Stimulated activated CD8-positive, alpha-beta memory T cell treated with anti-CD3 and anti-CD28 coated beads, Interleukin-7, amount 100 ng/mL, for 1 hour (primary cell): ENCODE measurements at places on chromosomes 5 and 9.

GRCh38 chr5:85453026-85453349 lies 1068.3 kb upstream of the EDIL3 start:
- no peak for DNase-seq

DNA sequence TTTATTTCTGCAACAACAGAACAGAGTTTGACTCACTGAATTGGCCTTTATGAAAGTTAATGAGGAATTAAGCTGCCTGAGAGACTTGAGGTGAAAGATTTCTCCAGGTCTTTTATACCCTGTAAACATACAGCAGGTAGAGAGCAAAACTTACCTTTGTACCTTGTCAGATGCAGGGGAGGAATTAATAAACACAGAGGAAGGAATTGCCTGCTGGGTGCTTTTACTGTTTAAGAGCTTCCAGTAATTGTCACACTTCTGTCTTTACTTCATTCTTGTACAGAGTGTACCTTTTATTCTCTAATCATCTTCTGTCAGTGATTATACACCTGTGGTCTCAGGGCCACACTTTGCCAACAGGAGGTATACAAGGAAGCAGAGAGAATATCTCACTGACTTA lies 94.0 kb upstream of the GRIN3A start:
- DNase-seq, result no peak

GRCh38 chr5:78162253-78162862 lies 132.1 kb downstream of the AP3B1 start:
- DNase-seq, result no peak

GRCh38 chr9:95088421-95089161 lies 228.9 kb downstream of the FANCC start:
- DNase-seq, result no peak

DNA sequence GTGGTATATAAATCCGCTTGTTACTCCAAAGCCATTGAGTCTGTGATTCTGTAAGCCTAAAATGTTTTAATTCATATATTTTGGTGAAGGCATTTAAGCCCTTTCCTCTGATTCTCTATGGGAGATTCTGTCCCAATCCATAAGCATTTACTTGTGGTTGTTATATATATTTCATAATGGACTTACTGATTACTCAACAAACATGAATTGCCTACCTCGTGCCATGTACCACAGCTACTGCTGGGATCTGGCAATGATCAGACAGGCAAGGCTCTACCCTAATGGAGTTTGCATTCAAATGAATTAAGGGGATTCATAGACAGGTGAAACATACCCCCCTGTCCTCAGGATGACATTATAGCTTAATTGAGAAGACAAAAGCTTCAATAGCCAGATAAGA lies 54.5 kb downstream of the C9orf152 start:
- DNase-seq, result no peak

- DNase-seq, result no peak
Observed at GRCh38 chr5:89418407-89419085, 535.6 kb upstream of the MEF2C start.

- DNase-seq, result no peak
Observed at GRCh38 chr9:100375658-100376057, 22.9 kb upstream of the TEX10 start.

DNA sequence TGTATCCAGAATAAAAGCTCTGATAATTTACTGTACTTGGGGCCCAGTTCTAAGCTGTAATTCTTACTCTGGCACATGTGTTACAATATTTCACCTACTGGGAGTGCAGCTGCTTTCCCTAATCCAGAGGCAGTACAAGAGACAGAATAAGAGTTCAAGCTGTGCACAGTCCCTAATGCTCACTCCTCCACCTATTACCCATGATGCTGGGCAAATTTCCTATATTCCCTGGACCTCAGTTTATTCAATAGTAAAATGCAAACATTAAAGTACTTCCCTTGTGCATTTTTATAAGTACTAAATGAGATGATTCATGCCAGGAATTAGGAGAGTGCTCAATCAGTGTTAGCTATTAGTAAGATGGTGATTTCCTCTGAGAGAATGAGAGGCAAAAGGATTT lies 28.0 kb upstream of the TAF11L2 start:
- no peak for DNase-seq

- DNase-seq, result no peak
Observed at GRCh38 chr5:17257705-17258273, 40.4 kb downstream of the BASP1 start.

DNA sequence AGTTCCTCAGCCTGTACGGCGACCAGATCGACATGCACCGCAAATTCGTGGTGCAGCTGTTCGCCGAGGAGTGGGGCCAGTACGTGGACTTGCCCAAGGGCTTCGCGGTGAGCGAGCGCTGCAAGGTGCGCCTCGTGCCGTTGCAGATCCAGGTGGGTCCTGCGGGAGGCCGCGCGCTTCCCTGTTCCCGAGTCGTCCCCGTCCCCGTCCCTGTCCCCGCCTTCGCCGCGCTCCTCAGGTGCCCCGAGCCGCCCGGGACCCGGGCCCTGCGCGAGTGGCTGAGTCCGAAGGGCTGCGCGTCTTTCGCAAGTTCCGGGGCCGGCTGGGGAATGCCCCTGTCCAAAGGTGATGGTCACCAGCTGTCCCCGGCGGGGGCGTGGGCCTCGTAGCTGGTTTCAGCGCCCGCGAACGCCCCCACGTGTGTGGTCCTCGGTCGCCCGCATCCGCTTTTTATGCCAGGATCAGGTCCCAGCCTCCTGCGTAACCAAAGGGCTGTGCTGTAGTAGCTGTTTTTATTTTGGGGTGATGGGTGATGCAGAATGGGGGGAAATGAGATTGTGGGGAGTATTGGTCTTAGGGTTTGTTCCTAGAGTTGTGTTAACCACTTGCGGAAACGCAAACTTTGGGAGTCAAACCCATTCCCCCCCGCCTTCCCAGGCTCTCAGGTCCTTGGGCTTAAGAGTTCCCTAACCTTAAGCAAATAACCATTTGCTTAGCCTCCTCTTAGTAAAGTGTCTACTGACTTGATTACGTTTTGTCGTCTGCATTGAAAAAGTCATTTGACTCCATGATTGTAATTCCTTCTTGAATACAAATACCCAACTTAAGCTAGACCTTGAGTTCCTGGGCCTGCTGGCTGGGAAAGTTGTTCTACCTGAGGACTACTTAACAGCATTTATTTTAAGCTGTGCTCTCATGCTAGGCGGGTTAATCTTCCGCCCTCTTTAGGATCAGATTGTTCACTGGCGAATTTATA lies 663 bp downstream of the ISOC1 start:
- peak; percentile 14 for DNase-seq

- no peak for DNase-seq
Observed at GRCh38 chr5:23014266-23014665, 161.1 kb upstream of the CDH12 start.

- DNase-seq, result no peak
Observed at GRCh38 chr5:83172655-83173054, 95.3 kb downstream of the XRCC4 start.

DNA sequence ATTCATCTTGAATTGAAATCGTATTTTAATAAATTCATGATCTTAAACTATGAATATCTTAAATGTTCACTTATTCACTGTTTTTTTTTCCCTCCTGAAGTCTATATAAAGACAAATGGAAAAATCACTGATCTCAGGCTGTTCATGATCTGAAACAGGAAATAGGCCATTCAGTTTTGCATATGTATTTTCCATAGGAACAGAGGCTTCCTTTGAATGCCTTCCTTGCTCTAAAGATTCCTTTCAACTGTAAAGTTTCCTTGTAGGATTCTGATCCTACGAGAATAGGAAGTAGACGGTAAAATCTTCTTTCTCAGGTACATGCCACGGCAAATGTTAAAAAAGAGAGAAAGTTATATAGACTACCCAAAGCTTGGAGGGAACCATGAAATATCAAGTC lies 194.4 kb upstream of the PPP1R2B start:
- no peak for DNase-seq

DNA sequence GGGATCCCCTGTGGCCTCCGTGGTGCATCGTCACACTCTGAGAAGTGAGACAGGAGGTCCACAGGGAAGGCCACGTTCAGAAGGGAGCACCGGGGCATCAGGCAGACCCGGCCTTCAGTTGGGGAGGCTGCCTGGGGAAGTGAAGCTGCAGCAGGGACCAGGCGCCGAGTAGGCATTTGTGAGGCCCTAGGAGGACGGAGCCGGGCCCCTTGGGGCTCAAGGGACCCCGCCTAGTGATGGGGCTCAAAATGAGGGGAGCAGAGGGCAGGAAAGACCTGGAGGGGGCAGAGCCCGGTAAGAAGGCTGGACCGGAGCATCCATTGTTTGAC lies 85.4 kb upstream of the FAM120A start:
- no peak for DNase-seq

- DNase-seq, result no peak
Observed at GRCh38 chr5:61320860-61321259, 11.2 kb upstream of the ZSWIM6 start.

DNA sequence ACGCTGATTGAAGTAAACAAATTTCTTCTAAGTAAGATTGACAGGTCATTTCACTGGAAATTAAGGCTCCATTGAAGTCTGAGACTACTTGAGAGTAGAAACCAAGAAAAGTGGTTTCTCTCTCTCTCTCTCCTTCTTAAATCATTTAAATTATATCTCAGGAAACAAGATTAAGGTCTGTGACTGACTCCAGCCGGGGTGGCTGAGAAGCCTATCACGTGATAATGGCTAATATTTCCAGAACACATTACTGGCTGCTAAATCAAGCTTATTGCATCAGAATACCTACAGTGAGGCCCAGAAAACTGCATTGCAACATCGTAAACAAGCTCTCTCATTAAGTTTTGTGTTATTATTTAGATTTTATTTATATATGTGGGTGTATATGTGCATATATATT lies 88.4 kb downstream of the PTCD2 start:
- DNase-seq, result no peak
